AG04450 (cell line): ENCODE measurements at places on chromosomes 2 and 18. TPM values are rescaled to one million over a fixed set of nuclear protein-coding genes. Genes with fewer than 3 reads are reported as not detected.

DNA sequence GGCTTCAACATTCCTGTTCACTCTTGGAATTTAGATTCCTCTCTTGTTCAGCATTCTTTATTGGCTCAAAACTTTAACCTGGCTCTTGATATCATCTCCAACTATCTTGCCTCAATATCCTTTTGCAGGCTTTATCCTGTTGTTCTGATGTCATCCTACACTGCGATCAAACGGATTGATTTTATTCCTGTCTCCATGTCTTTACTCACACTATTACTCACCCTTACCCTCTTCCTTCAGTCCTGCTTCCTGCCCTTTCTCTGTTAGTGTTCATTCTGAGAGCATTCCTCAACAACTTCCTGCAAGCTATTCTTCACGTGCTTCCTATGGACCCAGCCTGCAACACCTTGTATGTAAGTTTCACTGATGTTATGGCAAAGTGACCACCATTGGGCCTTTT lies 264.7 kb downstream of the RNF152 start:
- DNase-seq = no peak

DNA sequence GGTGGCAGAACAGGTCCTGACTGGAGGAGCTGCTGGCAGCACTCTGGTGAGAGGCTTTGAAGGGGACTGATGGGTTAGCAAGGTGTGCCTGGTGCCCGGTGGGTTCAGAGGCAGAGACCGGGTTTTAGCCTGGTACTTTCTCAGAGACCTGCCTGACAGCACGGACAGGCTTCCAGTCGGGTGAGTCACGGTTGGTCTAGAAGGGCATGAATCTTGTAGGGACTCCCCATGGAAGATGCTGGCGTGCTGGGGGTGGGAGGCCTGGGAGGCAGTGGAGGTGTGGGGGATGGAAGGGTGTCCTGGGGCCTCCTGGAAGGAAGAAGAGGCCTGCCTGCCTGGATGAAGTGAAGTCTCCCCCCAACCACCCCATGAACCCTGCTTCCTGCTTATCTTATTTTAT lies 52.6 kb downstream of the ACKR3 start:
- no peak for DNase-seq

GRCh38 chr2:84963692-84964405 lies 7.1 kb upstream of the KCMF1 start:
- peak; percentile 86 for DNase-seq

- no peak for DNase-seq
Observed at GRCh38 chr2:142176941-142177340, 46.1 kb upstream of the LRP1B start.

- DNase-seq = peak; percentile 89
Observed at GRCh38 chr2:121451398-121451797, 79.3 kb upstream of the RNU4ATAC start.

DNA sequence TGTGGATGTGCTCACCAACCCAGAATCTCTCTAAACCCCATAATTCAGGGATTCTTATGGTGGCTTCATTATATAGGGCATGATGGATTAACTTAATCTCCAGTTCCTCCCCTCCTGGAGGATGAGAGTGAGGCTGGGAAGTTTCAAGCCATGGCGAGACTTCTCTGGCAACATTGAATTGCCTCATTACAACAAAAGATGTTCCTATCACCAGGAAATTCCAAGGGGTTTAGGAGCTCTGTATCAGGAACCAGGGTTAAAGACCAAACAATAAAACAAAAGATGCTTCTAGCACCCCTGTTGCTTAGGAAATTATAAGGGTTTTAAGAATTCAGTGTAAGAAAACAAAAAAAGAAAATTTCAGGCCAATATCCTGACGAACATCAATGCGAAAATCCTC lies 100.1 kb downstream of the NAB1 start:
- no peak for DNase-seq

GRCh38 chr2:54597153-54597848 lies 126.2 kb upstream of the EML6 start:
- DNase-seq = no peak

DNA sequence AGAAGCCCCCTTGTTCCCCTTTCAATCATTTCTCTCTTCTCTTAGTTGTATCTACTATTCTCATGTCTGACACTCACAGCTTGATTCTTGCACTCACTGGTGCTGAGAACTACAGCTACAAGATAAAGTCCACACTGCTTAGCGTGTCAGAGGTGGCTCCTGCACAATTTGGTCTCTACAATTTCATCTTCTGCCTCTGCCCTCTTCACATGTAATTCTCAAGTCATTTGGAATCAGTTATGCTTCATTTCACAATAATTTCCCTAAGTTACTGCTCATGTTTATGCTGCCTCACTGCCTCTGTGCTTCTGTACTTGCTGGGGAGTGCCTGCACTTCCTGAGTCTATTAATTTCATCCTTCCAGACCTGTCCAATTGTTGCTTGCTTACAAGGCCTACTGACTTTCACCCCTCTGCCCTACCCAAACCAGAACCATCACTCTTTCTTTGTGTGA lies 11.6 kb upstream of the NAB1 start:
- DNase-seq = no peak

- no peak for DNase-seq
Observed at GRCh38 chr2:76749858-76750257, 772.3 kb downstream of the LRRTM4 start.

DNA sequence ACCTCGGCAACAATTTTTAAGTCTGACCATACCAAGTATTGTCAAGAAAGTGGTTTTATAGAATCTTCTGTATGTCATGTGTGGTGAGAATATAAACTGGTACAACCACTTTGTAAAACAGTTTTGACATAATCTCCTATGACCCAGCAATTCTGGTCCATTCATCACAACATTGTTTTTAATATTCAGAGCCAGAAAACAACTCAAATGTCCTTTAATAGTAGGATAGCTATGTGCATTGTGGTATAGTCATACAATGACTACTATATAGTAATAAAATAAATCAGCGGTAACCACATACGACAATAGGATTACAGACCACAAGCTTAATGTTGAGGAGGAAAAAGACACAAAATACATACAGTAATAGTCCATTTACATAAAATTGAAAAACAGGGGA lies 175.2 kb upstream of the SPATS2L start:
- DNase-seq = no peak

DNA sequence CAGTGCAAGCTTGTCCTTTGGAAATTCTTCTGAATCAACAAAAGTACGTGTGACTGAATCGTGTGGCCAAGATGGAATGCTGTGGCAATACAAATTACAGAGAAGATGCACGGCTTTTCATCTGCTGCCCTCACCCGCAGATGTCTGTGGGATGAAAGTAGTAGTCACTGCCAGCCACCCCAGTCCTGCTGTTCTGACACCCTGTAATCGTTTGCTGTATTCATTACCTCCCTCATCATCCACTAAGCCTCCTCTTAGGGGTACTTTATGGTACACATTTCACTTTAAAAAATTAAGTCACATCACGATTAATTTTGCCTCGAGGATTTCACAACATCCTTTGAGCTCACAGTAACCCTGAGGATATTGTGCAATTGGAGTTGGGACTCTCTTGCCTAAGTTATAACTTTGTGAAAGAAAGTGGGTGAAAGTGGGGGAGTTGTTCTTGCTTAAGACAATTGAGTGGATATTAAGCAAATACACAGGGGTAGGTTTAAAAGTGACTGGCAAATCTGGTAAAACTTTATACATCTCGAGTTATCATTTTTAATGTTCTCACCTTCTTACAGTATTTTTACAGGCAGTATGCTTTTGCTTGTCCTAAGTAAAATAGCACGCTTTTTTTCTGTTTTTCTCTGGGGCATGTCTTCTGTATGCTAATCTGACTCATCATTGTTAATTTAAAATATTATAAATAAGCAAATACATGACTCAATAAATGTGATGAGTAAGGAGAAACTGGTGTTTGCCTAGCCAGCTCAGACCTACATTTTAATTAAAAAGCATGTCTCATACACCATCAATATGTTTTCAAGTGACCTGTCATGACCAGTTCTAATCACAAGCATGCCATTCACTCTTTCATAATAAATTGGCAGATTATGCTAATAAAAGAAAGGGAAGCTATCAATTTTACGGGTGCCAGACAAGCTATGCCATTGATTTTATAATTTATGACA lies 680.9 kb downstream of the IRS1 start:
- DNase-seq = peak; percentile 68

DNA sequence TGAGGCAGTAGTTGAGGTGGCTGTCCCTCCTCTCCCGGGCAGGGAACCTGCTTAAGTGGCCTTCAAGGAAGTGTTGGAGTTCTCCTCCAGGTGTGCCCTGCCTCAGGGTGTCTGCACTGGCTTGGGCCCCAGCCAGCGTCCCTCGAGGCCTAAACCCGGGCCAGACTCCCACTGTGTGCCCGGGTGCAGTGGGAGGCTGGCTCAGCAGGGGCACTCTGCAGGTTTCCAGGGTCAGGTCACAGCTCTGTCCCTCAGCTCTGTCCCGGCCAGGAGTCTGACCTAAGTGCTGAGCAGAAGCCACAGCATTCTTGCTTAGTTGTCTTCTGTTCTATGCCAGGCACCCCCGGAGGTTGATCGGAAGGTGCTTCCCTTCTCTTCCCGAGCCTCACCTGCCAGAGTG lies 69.0 kb upstream of the OTOS start:
- no peak for DNase-seq

- DNase-seq = no peak
Observed at GRCh38 chr2:189076572-189076971, 102.4 kb downstream of the COL3A1 start.

GRCh38 chr2:246489-247144 lies 17.2 kb downstream of the SH3YL1 start:
- peak; percentile 47 for DNase-seq

- no peak for DNase-seq
Observed at GRCh38 chr2:10453905-10454298, 5.8 kb upstream of the ODC1 start.

- DNase-seq = no peak
Observed at GRCh38 chr2:175535631-175536030, 354.1 kb upstream of the ATP5MC3 start.

DNA sequence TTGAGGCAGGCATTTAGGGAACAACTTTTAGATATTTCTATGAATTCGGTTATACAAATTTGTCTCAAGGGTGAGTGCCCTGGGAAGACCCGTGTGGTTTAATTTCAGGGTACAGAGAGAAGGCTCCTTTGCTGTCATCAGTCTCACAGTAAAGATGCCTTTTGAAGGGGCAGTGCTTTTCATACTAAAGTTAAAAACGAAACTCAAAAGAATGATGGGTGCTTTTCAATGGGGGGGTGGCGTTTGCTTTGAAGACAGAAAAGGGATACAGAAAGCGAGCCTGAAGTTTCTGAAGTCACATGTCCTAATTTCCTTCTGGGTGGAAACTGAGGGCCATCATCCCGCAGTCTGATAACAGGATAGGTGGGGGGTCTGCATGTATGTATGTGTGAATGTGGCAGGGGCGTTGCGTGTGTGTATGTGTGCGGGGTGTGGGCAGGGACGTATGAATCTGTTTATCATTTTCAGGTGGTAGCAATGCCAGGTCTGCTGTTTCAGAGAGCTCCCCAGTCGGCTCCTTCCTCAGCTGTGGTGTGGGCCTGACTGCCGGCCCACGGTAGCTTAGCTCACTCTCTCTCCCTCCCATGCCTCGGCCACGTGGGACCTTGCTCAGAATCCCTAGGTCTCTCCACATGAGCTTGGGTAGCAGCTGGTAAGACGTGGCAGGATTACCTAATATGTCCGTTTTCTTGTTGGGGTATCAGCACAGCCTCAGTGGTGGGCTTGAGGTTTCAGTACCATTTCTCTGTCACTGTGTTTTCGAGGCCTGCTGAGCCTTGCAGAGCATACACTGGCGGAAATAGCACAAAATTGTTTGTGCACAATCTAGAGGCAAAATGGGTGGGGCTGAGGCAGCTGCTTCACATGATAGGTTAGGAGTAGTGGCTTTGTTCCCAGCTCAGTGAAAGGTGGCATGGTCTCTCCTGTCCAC lies 32.7 kb downstream of the ARHGAP25 start:
- no peak for DNase-seq

DNA sequence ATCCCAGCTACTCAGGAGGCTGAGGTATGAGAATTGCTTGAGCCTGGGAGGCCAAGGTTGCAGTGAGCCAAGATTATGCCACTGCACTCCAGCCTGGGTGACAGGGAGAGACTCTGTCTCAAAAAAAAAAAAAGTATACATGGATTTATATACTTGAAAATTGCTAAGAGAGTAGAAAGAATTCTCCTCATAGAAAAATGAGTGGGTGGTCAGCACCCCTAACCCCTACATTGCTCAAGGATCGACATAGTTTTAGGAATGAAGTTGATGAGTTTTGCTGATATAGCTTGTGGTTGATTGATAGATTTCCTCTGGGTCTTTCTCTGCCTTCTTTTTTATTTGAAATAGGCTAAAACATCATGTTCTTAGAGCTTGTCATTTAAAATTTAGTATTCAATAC lies 58.9 kb downstream of the EML4 start:
- DNase-seq = no peak

- no peak for DNase-seq
Observed at GRCh38 chr2:23106242-23106785, 278.7 kb upstream of the KLHL29 start.

GRCh38 chr2:20930928-20931327 lies 108.0 kb upstream of the LDAH start:
- DNase-seq = no peak

- DNase-seq = no peak
Observed at GRCh38 chr2:133377021-133377481, 191.2 kb downstream of the NCKAP5 start.

- DNase-seq = no peak
Observed at GRCh38 chr2:183919926-183920325, 678.4 kb upstream of the ZNF804A start.

DNA sequence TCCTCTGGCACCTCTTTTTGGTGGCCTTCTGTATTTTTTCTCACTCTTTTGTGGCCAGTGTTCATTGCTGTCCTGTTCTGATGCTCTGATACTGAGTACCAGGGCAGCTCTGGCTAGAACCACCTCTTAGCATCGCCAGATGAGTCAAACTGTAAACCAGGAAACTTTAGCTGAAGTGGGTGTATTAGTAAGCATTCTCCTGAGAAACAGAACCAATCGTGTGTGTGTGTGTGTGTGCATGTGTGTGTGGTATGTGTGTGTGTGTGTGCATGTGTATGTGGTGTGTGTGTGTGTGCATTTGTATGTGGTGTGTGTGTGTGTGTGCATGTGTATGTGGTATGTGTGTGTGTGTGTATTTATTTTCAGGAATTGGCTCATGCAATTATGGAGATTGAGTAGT lies 166.3 kb upstream of the SKOR2 start:
- no peak for DNase-seq

DNA sequence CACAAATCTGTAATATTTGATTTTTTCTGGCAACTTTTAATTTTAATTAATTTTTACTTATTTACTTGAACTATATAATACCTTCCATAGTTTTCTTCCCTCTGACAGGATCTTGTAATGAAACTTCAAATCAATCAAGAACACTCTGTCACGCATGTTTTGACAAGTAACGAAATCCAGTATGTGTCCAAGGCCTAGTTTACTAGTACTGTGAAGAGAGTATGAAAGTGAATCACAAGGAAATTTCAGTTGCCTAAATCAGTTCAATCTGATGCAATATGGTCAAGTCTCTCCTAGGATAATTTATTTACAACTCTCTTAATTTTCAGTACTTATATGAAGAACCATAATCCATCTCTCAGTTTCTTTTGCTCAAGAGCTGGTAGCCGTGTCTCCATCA lies 1344.6 kb upstream of the ZEB2 start:
- DNase-seq = no peak

GRCh38 chr2:176106581-176107539 lies at the start of gene HOXD11:
Gene HOXD11, plus strand, starts transcription at chr2:176107280. Its CDS starts 76 bp downstream, at chr2:176107356.
- no peak for DNase-seq

Gene CLIP4
- 54.7 and 71.4 TPM in 2 replicates for polyA plus RNA-seq

Gene SLC4A5
- 0.15 and 0.25 TPM in 2 replicates for polyA plus RNA-seq

Gene CNDP1
- polyA plus RNA-seq = not detected in 2 replicates

Gene ANKRD30BL
- polyA plus RNA-seq = not detected in 2 replicates

Gene COLEC11
- 0.68 and 0.73 TPM in 2 replicates for polyA plus RNA-seq

Gene CFAP210
- not detected in 2 replicates for polyA plus RNA-seq

Gene IKZF2
- 5.6 and 7.1 TPM in 2 replicates for polyA plus RNA-seq

Gene AGXT
- not detected in 2 replicates for polyA plus RNA-seq

Gene KIF1A
- not detected in 2 replicates for polyA plus RNA-seq

Gene SMCHD1
- polyA plus RNA-seq = 24.4 and 37.2 TPM in 2 replicates

Gene MAP3K19
- polyA plus RNA-seq = not detected in 2 replicates
